ENCODE measurements at places on chromosomes 5 and 9. TPM values are rescaled to one million over a fixed set of nuclear protein-coding genes. Genes with fewer than 3 reads are reported as not detected.

The ADRB2 gene
- total RNA-seq, result 7.5 TPM

DNA sequence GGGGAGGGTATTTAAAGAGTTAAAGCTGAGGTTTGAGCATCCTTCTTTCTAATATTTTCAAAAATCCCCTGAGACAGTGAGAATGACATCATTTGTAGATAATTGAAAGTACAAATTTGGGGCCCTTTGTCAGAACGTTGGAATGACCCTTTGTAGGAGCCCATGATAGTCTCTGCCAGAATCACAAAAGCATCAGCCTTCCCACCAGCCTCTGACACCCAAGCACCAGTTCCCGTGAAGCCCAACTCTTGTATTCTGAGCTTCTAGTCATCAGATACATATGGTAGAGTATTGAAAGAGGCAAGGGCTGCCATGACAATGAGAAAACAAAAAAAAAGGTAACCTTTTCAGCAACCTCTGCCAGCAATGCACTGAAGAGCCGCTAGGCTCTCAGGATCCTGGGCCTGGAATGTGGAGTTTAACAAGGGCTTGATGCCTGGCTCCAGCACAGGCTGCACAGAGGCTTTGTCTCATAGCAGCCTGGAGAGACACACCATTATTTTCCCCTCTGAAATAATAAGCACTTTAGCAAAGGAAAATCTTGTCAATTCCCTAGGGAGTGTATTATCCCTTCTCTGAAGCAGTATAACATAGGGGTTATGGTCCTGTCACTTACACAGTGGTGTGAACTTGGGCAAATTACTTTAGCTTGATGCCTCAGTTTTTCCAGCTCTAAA lies 114.4 kb downstream of the ZNF608 start:
- H3K4me3 ChIP-seq, result no peak overlapping the region
- H3K27ac ChIP-seq, result no peak overlapping the region
- no peaks in the 10 kb centered on the region for H3K27me3 ChIP-seq
- no peaks in the 10 kb centered on the region for H3K36me3 ChIP-seq

GRCh38 chr5:180120237-180121101 lies 48.9 kb upstream of the RNF130 start:
- no peaks in the 10 kb centered on the region for H3K36me3 ChIP-seq
- no peak for DNase-seq
- peaks cover 18% of the 10 kb centered on the region for H3K27me3 ChIP-seq
- no peaks in the 10 kb centered on the region for H3K4me1 ChIP-seq

DNA sequence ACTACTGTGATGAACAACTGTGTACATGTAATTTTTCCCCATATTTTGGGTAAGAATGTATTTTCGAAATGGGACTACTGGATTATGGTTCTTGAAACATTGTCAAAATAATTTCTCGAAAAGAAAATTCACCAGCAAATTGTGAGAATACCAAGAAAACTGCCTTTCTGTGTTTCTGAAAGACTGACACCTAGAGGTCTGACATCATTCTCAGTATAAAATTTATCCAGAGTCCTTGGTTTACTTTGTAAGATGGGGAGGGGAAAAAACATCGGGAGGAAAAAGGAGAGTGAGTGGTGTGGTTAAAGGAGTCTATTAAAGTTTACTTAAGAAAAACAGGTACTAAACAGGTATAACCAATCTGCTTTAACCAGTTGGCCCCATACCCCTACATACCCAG lies 149.2 kb downstream of the CEP120 start:
- H3K27ac ChIP-seq, result no peak overlapping the region
- H3K27me3 ChIP-seq, result no peaks in the 10 kb centered on the region
- H3K4me1 ChIP-seq, result no peaks in the 10 kb centered on the region
- DNase-seq, result no peak
- H3K4me3 ChIP-seq, result no peak overlapping the region

DNA sequence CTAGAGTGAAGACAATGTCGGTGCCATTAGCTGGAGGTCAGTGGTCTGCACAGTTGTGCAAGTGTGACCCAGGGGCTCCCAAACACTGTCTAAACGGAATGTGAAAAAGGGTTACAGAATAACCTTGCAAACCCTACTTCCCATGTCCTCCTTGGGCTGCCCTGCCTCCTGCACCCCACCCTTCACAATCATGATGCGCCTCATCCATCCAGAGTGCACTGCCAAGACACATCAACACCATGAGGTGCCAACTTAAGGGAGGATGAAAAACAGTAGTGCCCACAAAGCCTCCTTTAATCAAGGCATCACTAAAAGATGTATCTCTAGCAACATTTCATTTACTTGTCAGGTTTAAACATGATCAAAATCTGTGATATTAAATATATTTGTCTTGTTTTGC lies 87.1 kb downstream of the SETX start:
- no peaks in the 10 kb centered on the region for H3K36me3 ChIP-seq
- H3K4me3 ChIP-seq, result no peak overlapping the region
- no peak overlapping the region for H3K27ac ChIP-seq
- no peak for DNase-seq

- no peaks in the 10 kb centered on the region for H3K4me1 ChIP-seq
- H3K4me3 ChIP-seq, result no peak overlapping the region
- no peak overlapping the region for H3K27ac ChIP-seq
- H3K27me3 ChIP-seq, result no peaks in the 10 kb centered on the region
Observed at GRCh38 chr5:146592352-146592751, 76.4 kb upstream of the GPR151 start.
